ENCODE measurements at places on chromosomes 7 and 10. TPM values are rescaled to one million over a fixed set of nuclear protein-coding genes. Genes with fewer than 3 reads are reported as not detected.

MARVELD1 gene
- 26.6 TPM for total RNA-seq

CNPY1 gene
- not detected for total RNA-seq

GIMAP1 gene
- not detected for total RNA-seq

LLCFC1 gene
- not detected for total RNA-seq

BMPER gene
- 8.2 TPM for total RNA-seq

GFRA1 gene
- not detected for total RNA-seq

CALML5 gene
- total RNA-seq: not detected

IL6 gene
- not detected for total RNA-seq

GTF2IRD1 gene
- total RNA-seq: 80.4 TPM

PCLO gene
- total RNA-seq: 2.1 TPM

ATOH7 gene
- total RNA-seq: not detected

LIPK gene
- total RNA-seq: not detected

PLEKHA1 gene
- total RNA-seq: 20.5 TPM

LBX1 gene
- total RNA-seq: not detected

FAM180A gene
- not detected for total RNA-seq

OR2A1 gene
- total RNA-seq: 0.60 TPM

CYP2C8 gene
- not detected for total RNA-seq

IFIT1B gene
- total RNA-seq: not detected

SPOCK2 gene
- 0.11 TPM for total RNA-seq

PON3 gene
- total RNA-seq: not detected

RBM48 gene
- 12.1 TPM for total RNA-seq

CCDC146 gene
- 1.1 TPM for total RNA-seq

PRLHR gene
- not detected for total RNA-seq

OR6B1 gene
- total RNA-seq: not detected

SFMBT2 gene
- 11.8 TPM for total RNA-seq

PKD2L1 gene
- not detected for total RNA-seq

SPDYE5 gene
- not detected for total RNA-seq

ELFN1 gene
- total RNA-seq: 0.09 TPM

TSC22D4 gene
- 71.0 TPM for total RNA-seq

SPDYE11 gene
- total RNA-seq: not detected

AKR1C2 gene
- total RNA-seq: 16.2 TPM

TDRD1 gene
- not detected for total RNA-seq

CRHR2 gene
- total RNA-seq: not detected

GIMAP5 gene
- total RNA-seq: not detected

MOGAT3 gene
- not detected for total RNA-seq

AGK gene
- 41.9 TPM for total RNA-seq

SNX10 gene
- 1.1 TPM for total RNA-seq

ZNF746 gene
- total RNA-seq: 22.5 TPM

C10orf67 gene
- total RNA-seq: 0.50 TPM

Data from A673 (cell line).